ENCODE measurements at places on chromosomes 5 and 9.

DNA sequence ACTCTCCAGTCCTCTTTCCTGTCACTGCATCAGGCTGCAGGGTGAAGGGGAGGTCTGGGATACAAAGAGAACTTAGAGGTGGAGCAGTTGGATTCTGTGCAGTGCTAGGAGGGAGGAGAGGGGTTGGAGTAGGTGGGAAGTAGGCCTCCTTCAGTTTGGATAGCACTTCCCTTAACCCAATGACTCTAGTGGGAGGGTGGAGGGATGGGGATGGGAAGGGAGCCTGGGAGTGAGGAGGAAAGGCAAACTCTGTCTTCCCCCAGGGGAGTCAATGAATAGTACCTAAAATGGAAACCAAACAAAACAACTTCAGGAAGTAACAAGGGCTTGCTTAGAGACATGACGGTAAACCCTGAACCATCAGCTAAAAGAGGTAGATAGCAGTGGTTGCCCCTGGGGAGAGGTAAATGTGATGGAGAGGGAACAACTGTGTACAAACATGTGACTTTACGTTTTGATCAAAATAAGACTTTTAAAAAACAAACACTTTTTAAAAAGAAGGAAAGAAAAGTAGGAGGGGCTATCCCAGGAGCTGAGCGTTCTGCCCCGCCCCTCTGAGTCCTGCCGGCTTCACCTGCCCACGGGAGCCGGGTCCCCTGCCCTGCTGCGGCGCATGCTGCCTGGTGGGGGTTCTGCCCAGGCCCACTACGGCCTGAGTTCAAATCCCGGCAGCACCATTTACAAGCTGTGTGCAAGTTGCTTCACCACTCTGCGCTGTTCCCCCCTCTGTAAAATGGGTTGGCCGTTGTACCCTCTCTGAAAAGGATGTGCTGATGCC, 30.9 kb downstream of the GSN start:
- DNase-seq, result no peak

DNA sequence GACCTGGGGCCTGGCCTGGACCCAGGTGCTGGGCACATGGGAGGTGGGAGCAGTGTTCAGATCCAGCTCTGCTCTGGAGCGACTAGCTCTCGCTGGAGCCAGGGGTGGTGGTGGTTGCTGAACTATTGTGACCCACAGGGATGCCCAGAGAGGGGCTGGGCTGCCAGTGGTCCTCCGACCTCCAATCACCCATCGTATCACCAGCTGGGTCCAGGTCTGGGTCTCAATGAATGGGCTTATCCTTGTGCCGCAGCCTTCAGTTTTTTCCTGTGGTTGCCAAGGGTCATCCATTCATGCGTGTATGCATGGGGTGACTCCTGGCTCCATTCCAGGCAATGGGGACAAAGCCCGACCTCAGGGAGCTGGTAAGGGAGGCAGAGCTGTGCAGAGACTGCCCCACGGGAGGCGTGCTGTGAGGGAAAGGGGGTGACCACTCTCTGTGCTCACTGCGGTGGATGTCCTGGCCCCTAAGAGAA, 68.6 kb upstream of the RNF130 start:
- no peak for DNase-seq

GRCh38 chr9:91371894-91372293, 10.2 kb upstream of the AUH start:
- DNase-seq, result no peak

DNA sequence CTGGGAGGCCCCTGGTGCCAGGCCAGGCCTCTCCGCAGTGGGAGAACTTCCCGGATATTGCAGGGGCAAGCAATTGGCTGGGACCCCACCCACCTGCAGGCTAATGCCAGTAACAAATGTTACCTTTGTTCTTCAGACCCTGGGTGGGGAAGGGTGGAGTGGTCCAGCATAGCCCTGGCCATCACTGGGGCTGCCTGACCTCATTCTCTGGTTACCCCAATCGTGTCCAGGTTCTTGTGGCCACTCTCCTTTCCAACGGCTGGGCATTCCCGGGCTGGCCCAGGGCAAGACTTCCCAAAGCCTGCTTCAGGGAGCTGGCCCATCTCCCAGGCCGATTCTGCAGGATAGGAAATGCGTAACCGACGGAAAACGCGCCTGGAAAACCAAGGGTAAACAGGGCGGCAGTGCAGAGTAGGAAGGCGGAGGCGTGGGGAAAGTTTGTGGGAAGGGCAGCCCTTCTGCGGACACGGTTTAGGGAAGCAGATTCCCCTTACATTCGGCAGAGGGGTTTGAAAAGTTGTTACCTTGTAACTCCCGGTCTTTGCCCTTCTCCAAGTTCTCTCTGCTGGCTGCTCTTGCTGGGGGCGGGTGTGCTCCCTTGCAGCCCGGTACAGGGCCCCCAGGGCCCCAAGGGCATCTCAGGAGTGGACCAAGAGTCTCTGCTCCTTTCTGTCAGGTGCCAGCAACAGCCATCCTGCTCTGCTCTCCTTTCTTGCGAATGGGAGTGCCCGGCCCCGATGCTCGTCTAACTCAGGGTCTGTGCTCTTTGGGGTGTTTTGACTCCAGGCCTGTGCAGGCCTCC, 3.5 kb downstream of the NRARP start:
- no peak for DNase-seq

- no peak for DNase-seq
Measured at GRCh38 chr9:78622126-78622525, 325.2 kb downstream of the PSAT1 start.

DNA sequence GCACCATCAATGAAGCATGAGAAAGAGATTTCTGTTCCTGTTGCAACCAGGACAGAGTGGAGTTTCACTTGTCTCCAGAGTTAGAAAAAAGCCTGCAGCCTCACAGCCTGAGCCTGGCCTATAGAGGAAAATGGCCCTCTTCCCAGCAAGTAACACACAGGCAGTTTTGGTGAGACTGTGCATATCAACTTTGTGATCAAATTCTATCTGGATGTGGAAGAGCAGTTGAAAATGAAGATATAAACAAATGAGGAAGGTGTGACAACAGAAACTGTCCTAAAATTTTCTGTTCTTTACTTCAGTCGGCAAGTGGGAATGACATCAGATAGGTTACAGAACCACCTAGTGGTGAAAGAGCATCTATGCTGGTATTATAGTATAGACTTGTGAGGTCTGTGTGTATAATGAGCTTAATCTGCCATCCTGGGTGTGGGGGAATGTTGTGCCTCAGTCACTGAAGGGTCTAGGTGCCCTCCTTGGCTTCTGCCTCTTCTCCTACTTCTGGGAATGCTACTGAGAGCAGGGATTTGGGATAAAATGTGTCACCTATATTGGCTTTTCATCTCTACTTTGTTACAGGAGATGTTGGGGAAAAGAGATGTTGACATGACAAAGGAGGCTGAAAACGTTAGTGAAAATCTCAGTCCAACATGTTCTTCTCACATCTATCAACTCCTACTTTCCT, 28.2 kb downstream of the YIPF5 start:
- no peak for DNase-seq

DNA sequence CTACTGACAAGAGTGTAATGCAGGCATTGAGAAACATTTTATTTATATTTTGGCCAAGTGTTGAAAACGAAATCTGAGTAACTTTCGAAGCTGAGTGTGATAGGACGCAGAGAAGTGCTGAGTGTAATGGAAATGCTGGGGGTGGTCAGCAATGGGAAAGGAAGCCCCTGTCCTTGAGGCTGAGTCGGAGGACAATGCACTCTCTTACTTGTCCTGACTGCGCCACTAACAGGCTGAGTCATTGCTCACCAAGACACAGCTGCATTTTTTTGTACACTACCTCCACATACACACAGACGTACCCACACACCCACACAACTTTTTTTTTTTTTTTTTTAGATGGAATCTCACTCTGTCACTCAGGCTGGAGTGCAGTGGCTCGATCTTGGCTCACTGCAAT, 637.7 kb downstream of the SLCO4C1 start:
- no peak for DNase-seq

DNA sequence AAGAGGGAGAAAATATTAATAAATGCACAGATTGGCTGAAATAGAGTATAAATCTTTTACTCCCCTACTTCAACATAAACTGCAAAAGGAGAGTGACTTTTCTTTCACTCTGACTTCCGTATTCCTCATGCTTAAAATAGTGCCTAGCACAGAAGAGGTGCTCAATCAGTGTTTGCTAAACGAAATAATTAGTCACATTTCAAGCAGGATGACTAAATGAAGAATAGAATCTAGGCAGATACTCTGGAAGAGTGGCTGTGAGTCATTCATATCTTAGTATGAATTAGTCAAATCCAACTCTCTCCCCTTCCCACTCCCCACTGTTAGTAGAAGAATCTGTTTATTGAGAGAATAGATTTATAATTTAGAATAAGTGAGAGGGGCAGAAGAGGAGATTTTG, 4.8 kb downstream of the CD274 start:
- DNase-seq, result no peak

- DNase-seq, result no peak
Measured at GRCh38 chr5:65334077-65334476, 147.6 kb downstream of the ADAMTS6 start.

GRCh38 chr9:12702160-12702758, 9.1 kb downstream of the TYRP1 start:
- no peak for DNase-seq

GRCh38 chr5:132134384-132134783, 60.8 kb downstream of the CSF2 start:
- DNase-seq, result no peak

Measured in stimulated activated CD8-positive, alpha-beta memory T cell treated with anti-CD3 and anti-CD28 coated beads, Interleukin-15, amount 100 ng/mL, for 24 hours (primary cell).